ENCODE measurements at places on chromosomes 5 and 9. TPM values are rescaled to one million over a fixed set of nuclear protein-coding genes. Genes with fewer than 3 reads are reported as not detected.
A peak's percentile ranks its signal among the peaks of the same experiment; 100 is the strongest.

DNA sequence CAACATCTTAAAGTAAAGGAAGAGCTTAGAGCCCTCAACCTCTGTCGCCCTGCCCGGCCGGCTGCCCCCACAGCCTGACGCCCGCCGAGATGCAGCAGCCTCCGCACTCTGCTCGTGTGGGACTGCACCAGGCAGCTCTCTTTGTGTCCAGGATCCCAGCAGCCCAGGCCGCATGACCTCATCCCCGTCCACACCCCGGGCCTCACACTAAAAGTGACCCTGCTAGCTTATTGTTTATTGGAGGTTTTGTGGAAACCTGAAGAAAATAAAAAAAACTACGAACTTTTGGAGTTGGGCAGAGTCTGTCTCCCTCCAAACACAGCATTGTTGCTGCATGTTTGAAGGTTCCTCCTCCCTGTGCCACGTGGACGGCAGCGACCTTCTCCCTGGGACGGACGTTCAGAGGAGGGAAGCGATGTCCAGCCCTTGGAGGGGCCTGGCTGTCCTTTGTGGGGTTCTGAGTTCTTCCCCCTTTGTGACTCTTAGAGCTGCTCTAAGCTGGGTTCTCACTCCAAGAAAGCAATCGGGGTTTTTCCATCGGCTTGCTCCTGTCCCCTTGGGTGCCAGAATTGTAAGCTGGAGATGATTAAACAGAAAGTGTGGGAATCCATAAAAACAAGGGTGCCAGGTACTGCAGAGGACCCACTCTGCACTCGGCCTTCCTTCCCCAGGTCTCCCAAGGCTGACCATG is 103.5 kb upstream of the COL5A1 start:
- no peak for DNase-seq
- H3K4me1 ChIP-seq, result no peaks in the 10 kb centered on the region
- no peak overlapping the region for H3K4me3 ChIP-seq
- no peaks in the 10 kb centered on the region for H3K36me3 ChIP-seq

DNA sequence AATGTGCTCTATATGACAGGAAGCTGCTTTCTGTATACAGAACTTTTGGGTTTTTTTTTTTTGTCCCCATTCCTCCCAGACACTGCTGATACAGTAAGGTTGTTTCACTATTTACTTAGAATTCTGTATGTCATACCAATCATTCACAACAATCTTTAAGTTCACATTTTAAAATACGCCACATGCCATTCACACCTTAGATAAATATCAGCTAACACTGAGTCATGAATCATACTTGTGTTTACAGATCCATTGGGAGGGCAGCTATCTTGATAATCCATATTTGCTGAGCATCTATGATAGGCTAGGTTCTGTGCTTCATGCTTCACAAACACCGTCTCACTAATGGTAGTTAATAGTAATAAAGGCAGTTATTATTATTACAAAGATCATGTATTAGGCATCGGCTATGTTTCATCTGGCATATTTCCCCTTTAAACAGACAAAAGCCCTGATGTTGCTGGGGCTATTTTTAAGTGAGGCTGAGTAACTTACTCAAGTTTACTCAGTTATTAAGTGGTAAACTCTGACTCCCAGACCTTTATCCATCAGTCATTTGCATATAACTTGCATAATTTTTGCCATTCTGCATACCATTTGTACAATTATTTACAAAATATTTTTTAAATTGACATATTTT is 152.2 kb upstream of the HMHB1 start:
- no peak overlapping the region for H3K27ac ChIP-seq
- no peaks in the 10 kb centered on the region for H3K27me3 ChIP-seq
- DNase-seq, result no peak
- no peaks in the 10 kb centered on the region for H3K36me3 ChIP-seq

NR6A1 gene
- 302 TPM for total RNA-seq

- DNase-seq, result no peak
- no peak overlapping the region for H3K4me3 ChIP-seq
Observed at GRCh38 chr5:109145139-109145538, 264.6 kb downstream of the PJA2 start.

DNA sequence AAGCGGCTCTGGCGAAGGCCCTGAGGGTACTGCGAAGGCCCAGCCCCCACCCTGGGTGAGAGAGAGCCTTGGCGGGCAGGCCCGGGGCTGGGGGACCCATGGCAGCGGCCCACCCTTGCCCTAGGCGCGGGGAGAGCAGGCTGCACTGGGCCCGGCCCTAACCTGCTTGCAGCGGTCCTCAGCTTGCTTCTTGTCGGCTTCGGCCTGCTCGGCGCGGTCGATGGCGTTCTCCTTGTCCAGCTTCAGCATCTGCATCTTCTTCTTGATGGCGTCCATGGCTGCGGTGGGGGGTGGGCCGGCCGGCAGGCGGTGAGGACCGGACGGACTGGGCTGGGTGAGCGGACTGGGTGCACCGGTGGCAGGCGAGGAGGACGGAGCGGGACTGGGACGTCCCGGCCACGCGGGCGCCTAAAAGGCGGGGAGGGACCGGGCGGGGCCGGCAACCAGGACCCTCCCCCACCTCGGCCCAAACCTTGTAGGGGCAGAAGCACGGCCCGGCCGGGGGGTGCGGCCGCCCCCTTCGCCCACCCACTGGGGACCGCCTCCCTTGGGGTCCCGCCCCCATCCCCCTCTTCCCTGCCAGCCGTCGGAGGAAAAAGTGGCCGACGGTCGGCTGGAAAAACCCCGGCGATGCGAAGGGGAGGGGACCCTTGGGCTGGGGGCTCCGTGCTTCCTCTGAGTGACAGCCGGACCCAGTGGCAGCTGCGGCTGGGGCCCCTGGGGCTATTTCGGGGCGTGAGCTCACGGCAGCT is at the start of gene TPM2:
Gene TPM2 (minus strand): TSS at position 384 of the 752 bp plus-strand sequence. CDS start 108 bp downstream, at position 276.
- H3K4me3 ChIP-seq, result peak within 1 kb of the TSS; percentile 69
- no peaks in the 10 kb centered on the region for H3K36me3 ChIP-seq
- no peaks in the 10 kb centered on the region for H3K27me3 ChIP-seq
- H3K4me1 ChIP-seq, result peaks cover 10% of the 10 kb centered on the region

DNA sequence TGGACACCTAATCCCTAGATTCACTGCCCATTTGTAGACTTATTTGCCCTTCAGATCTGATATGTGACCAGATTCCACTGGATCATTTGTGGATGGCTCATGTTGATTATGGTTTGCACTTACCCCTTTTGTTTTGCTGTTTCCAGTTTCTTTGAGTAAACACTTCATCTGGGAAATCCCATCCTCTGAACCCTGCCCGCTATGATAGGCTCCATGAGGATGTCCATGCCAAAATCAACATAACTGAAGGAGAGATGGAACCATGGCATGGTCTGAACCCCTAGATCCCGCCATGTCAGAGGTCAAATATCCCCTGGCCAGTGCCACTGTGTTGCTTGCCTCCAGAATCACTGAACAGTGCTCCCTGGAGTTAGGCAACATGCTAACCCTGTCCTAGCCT is 11.7 kb upstream of the FEM1C start:
- no peak for DNase-seq
- H3K36me3 ChIP-seq, result no peaks in the 10 kb centered on the region
- H3K4me3 ChIP-seq, result no peak overlapping the region
- no peak overlapping the region for H3K27ac ChIP-seq
- no peaks in the 10 kb centered on the region for H3K27me3 ChIP-seq

DNA sequence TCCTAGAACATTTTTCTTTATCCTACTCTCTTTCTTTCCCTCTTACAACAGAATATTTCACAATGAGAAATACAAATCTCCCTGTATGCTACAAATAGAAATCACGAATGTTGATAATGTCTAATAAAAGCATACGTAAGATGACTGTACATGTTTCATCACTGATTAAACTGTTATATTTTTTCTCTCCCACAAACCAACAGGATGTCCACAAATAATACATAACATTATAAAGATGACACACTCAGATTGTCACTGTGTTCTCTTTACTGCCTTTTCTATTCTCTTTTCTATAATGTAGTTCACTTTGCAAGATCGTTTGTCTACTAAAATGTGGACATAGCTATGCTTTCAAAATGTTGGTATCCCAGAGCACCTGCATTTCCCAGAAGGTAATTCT is 90.7 kb upstream of the PARP8 start:
- no peaks in the 10 kb centered on the region for H3K4me1 ChIP-seq
- H3K4me3 ChIP-seq, result no peak overlapping the region
- H3K27me3 ChIP-seq, result no peaks in the 10 kb centered on the region
- no peak overlapping the region for H3K27ac ChIP-seq
- H3K36me3 ChIP-seq, result no peaks in the 10 kb centered on the region

GRCh38 chr5:81233080-81233634 is at the start of gene CKMT2:
TSS of gene CKMT2 (plus strand) at chr5:81233322. CDS start at chr5:81251133, 17,811 bp downstream.
- H3K36me3 ChIP-seq, result no peaks in the 10 kb centered on the region
- peak within 1 kb of the TSS; percentile 56 for H3K4me3 ChIP-seq
- peaks cover 8% of the 10 kb centered on the region for H3K4me1 ChIP-seq

DNA sequence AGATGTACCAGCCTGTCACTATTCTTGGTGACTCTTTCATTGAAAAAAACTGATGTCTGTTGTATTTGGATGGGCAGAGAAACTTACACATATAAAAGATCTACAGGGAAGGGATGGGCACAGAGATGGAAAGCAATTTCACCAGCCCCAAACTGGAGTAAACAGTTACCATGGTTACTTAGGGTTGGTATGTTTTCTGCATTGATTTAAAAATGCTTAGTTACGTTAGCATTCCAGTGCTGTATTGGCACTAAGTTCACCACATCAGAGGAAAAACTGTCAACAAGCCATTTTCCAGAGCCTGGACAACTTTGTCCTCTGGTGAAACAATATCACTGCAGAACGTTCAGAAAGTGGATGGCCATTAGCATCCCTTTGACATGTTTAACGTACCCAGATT is 28.0 kb downstream of the MARCHF3 start:
- H3K4me3 ChIP-seq, result no peak overlapping the region
- no peak for DNase-seq
- no peaks in the 10 kb centered on the region for H3K27me3 ChIP-seq

- no peak overlapping the region for H3K4me3 ChIP-seq
- H3K4me1 ChIP-seq, result peaks cover 13% of the 10 kb centered on the region
- DNase-seq, result no peak
- H3K27ac ChIP-seq, result no peak overlapping the region
Observed at GRCh38 chr9:93209097-93209496, 25.2 kb downstream of the WNK2 start.

PCDHB14 gene
- total RNA-seq, result 7.4 TPM
